ENCODE measurements at places on chromosomes 2 and 18.

DNA sequence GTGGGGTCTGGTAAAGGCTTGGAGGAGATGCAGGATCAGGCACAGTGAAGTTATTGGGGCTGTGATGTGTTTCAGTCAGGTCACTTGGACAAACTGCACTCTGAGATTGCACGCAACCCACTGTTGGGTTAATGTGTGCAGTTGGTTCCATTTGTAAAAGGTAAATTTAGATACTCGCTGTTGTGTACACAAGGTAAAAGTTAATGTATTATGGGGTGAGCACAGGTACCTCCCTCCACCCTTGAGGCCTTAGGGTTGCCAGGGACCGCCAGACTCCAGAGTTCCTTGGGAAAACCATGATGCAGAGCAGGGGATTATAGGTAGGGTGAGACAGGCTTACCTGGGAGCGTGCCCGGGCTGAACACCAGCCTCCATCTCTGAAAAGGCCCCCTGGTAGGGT, 20.1 kb downstream of the IMPA2 start:
- no peak for DNase-seq

DNA sequence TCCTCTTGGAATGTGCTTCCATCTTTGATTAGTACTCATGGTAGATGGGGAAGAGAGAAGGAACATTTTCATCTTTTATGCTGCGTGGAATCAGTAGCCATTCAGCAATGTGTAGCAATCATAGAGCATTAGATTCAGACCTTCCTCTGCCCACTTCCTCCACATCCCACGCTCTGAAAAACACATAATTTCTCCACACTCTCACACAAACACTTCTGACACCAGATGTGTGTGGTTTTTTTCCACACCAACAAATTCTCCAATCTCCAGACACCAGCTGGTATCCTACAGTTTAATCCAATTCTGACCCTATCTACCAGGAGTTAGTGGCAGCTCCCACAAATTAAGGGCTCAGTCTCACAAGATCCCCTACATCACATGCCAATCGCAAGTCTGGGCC, 103.3 kb downstream of the AOX1 start:
- no peak for DNase-seq

DNA sequence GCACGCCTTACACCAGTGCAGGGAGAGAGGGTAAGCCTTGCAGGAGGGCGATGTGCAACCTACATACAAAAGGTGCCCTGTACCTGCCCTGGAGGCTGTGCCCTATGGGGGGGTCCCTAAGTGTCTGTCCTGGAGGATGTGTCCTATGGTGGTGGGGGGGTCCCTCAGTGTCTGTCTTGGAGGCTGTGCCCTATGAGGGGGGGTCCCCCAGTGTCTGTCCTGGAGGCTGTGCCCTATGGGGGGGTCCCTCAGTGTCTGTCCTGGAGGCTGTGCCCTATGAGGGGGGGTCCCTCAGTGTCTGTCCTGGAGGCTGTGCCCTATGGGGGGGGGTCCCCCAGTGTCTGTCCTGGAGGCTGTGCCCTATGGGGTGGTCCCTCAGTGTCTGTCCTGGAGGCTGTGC, 216.6 kb downstream of the HDAC4 start:
- DNase-seq = no peak

GRCh38 chr2:239669181-239669898, 268.5 kb upstream of the HDAC4 start:
- no peak for DNase-seq

GRCh38 chr2:240219208-240219890, 78.9 kb upstream of the OTOS start:
- no peak for DNase-seq

DNA sequence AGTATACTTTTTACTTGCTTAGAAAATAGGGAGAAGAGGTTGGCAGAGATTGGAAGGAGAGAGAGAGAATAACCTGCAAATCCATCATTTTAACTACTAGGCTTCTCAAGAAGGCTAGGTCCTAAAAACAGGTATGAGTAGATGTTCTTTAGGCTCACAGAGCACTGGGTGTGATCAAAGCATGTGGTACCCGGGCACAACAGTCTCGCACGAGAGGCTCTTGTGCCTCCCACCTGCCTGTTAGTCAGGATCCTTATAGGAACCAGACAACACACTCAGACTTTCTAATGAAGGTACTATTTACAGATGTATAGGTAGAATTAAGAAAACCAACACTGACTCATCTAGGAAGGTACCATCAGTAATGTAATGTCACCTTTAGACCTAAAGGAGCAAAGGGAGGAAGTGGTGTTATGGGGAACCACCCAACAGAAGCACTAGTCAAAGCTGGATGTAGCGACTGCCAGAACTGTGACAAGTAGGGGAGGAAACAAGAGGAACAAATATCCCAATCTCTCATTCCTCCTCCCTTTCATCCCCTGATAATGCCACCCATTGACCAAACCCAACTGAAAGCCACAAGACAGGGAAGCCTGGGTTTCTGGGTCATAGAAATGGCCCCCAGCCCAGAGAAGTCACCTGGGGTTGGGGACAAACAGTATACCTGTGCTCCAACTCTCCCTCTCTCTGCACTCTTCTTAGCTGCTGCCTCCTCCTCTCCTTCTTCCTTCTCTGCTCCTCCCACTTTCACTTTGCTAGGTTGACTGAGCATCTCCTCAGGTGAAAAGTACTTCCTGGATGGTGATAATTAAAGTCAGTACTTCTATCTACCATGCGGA, 16.0 kb upstream of the MARCHF4 start:
- DNase-seq = no peak

- no peak for DNase-seq
These were observed 1071.7 kb downstream of the RPIA start for GRCh38 chr2:89763254-89763580.

- no peak for DNase-seq
These were observed 31.4 kb upstream of the CD226 start for GRCh38 chr18:69978732-69979715.

All from NCI-H1105 (cell line).